ENCODE measurements at places on chromosomes 13 and 19.
A peak's percentile ranks its signal among the peaks of the same experiment; 100 is the strongest.

- no peak for DNase-seq
Measured at GRCh38 chr19:30359936-30360335, 12.2 kb upstream of the ZNF536 start.

- DNase-seq = no peak
Measured at GRCh38 chr19:6204212-6204611, 68.7 kb downstream of the ACSBG2 start.

GRCh38 chr19:38848299-38849146 lies 1.3 kb downstream of the HNRNPL start:
- DNase-seq = no peak

GRCh38 chr13:89212186-89212585 lies 1541.0 kb downstream of the SLITRK5 start:
- no peak for DNase-seq

- DNase-seq = no peak
Measured at GRCh38 chr19:33956941-33957340, 160.3 kb downstream of the KCTD15 start.

- peak; percentile 50 for DNase-seq
Measured at GRCh38 chr19:19531951-19532805, 3.5 kb downstream of the YJEFN3 start.

DNA sequence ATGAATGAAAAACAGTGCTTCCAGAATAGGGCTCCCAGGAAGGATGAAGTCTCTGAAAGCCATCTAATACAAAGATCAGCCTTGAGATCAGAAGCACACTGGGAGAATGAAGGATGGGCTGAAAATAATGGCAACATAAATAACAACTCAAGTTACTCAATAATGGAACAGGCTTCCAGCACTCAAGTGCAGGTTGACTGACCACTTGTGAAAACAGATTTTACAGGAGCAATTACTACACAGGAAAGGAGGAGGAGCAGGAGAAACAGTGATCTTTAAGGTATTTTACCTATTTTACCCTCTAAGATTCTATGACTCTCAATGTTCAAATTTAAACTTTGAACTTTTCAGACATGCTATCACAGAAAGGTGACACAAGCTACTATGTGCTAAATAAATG lies 106.0 kb downstream of the USP12 start:
- DNase-seq = no peak

DNA sequence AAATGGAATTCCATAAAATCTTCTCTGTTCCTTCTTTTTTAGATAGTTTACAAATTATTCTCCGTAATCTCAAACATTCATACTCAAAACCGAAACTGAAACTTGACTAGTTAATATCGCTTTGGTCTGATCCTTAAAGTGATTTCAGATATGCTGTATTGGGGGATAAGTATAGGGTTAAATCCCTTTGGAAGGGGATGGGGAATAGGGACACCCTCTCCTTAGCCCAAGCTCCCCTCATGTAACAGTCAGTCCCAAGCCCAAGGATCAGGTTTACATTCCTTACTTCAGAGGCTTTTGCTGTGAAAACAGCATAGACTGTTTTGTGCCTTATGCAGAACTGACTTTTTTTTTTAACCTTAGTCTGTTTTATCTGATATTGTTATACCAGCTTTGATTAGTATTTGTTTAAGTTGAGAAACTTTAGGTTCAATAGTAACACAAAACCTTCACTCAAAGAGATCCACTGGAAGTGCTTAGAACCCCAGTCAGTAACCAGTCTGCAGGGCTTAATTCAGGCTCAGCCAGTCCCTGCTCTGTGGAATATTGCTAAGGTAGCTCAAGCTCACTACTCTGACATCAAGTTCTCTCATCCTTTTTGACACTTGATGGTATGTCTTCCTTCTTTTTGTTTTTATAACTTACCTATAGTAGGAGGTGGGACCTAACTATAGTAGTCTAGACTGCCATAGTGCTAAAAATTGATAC lies 10.5 kb downstream of the CDADC1 start:
- DNase-seq = peak; percentile 35

DNA sequence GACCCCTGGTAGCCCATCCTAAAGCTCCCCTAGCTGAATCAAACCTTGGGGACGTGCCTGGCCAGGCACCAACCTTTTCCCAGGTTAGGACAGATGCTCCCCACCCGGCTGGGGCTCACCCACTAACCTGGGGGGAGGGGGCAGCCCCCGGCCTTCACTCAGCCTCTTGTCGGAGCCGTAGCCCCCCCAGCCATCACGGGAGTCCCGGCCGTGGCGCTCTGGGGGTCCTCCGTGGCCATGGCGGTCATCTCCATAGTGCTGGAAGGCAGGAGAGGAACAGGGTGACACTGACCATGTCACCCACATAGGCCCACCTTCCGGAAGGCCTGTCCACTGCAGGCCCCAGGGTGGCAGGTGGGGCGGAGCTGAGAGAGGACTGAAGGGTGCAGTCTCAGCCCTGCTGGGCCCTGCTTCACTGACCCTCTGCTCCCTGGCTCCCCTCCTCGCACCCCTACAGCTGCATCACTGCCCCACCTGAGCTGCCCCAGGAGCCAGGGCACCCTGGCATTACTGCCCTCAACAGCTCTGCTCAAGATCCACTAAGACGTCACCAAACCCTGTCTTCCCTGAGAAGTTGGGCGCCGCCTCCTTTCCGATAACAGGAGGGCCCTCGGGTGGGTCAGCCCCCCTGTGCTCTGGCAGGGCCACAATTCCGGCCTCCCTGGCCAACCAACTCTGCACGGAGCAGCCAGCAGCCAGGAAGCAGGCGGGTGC lies 22.6 kb upstream of the TINCR start:
- no peak for DNase-seq

GRCh38 chr13:26228096-26228495 lies 6.0 kb upstream of the RNF6 start:
- DNase-seq = no peak

GRCh38 chr13:78183732-78184131 lies 265.1 kb upstream of the EDNRB start:
- DNase-seq = no peak

DNA sequence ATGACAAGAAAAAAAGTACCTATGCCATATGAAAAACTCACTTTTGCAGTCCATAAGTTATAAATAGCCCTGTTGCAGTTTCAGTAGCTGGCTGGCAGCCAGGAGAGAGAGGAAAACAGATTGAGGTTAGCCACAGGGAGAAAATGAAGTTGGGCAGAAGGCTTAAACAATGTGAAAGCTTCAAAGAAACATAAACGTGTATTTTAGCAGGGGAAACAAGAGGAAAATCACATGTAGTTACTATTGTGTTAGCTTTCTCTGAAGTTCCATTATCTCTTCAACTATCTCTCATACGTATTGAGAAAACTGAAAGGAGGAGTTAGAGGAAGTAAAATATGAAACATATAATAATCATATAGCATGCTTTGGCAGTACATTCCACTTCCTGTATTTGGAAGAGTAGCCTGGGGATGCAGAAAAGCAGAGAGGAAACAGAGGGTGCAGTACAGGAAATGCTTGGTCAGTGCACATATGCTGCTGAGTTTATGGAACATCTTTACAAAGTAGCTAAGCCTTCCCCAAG lies 1551.1 kb downstream of the EFNB2 start:
- peak; percentile 76 for DNase-seq

GRCh38 chr13:73842626-73843025 lies 291.6 kb downstream of the KLF12 start:
- no peak for DNase-seq

- no peak for DNase-seq
Measured at GRCh38 chr19:17209126-17210036, 5.8 kb upstream of the USE1 start.

DNA sequence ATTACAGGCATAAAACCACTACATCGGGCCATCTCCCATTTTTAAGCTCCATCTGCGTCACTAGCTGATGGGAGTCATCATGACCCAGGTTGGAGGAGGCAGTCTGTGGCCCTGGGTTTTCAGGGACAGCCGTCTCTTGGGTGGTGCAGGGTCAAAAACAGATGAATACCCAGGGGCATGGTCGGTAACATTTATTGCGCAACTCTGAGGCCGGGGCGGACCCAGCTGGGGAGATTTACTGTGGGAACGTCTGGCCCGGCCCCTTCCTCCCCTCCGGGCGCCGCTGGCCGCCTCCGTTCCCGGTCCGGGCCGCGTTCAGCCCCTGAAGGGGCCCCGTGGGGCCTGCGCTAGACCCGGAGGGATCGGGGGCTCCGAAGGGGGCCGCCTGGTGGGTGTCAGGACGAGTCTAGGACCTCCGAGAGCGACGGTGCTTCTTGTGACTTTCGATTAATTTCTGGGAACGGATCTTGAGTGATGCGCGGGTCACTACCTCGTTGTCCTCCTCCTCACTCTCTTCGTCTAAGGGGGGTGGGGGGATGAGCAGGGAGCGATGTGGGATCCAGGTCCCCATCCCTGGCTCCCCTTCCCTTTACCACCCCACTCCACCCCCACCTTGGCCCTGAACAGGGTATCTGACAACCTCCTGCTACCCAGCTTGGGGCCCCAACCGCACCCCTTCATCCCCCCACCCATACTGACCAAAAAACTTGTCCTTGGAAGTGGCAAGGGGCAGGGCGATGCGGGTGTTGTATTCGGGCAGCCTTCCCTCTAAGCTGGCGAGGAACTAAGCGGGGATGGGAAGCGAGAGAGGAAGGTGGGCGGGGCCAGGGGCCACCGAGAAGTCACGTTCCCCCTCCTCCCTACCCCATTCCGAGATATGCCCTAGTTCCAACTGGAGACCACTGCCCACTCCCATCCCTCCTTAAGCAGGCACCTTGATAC lies 1.6 kb upstream of the RGL3 start:
- peak; percentile 36 for DNase-seq

DNA sequence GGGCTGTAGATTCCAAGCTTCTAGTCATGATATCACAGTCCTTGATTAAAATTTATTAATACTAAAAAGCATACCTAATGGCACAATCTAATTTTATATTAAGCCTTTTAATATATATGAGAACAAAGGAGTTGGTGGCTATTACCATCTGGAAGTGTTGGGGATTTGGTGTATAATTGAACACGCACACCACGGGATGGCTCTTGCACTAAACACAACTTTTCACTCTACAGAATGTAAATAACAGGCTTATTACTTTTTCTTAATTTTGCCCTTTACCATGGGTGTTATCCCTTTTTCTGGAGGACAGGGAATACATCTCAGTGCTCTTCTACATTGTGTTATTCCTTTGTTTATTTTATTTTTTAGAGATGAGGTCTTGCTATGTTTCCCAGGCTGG lies 21.6 kb downstream of the POMP start:
- no peak for DNase-seq

- DNase-seq = no peak
Measured at GRCh38 chr19:17114414-17114831, 38.8 kb downstream of the MYO9B start.

- DNase-seq = no peak
Measured at GRCh38 chr13:75146436-75146835, 335.5 kb downstream of the TBC1D4 start.

DNA sequence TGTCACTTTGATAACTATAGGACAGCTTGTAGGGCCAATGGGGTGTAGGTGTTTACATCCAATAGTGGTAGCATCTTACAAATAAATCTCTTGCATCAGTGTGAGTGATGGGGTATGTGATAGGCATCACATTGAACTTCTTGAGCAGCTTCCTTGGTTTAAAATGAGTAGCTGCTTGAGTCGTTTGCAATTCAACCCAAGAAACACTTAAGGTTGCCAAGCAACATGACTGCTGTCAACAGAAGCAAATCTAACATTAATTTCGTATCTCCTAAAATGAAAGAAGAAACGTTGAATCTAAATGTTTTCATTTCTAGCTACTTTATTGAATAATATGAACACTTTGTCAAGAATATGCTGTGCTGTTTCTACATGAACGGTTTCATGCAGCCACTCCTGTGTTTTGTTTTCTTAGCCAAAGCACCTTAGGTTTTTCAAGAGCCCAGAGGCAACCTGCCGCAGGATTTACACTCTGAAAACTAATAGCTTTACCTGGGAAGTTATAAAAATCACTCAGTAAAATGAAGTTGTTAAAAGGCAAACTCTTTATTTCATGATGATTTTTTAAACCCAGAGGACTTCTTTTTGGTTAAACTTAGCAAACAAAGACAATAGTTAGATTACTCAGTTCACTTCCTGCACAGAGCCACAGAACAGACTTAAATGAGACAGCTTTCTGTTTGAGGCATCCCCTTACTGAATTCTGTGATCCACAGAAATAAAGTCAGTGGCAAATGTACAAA lies 305.2 kb downstream of the MTUS2 start:
- no peak for DNase-seq

GRCh38 chr19:6818246-6818645 lies 45.7 kb downstream of the VAV1 start:
- DNase-seq = no peak

GRCh38 chr19:6680141-6680540 lies 10.2 kb upstream of the TNFSF14 start:
- DNase-seq = no peak

DNA sequence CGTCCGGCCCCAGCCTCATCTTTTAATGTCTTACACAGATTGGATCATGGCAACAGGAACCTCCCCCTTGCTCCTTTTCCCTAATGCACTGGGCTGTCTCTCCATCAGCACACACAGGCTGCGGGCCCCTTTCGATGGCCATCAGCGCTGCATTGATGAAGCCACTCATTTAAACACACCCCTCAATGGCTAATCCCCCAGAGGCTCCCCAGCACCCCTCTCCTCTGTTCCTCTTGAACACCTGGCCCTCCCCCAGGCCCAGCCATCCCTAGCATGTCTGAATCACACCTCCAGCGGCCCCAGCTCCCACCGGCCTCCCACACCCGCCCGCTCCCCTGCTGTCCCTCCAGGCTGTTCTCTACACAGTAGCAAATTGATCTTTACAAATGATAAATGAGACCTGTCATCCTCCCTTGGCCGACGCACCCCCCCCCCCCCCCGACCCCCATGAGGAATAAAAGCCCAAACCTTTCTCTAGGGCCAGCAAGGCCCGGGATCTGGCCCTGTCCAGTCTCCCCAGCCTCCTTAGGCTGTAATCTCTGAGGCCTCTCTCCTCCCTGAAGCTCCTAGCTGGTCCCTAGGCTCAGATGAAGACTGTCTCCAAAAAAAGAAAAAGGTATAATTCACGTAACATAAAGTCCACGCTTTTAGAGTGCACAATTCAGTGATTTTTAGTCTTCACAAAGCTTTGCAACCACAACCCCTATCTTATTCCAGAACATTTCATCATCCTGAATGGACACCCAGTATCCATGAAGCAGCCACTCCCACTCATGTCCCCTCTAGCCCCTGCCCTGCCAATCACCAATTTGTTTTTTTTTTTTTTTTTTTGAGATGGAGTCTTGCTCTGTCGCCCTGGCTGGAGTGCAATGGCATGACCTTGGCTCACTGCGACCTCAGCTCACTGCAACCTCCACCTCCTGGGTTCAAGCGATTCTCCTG lies 7.4 kb downstream of the RPL28 start:
- DNase-seq = no peak

Data from bone marrow (tissue), 2 donors.